ENCODE measurements at places on chromosomes 5 and 9. TPM values are rescaled to one million over a fixed set of nuclear protein-coding genes. Genes with fewer than 3 reads are reported as not detected.

GRCh38 chr5:79666758-79667157, 22.9 kb upstream of the CMYA5 start:
- peak; percentile 35 for DNase-seq

Gene SLC6A18
- total RNA-seq: not detected

DNA sequence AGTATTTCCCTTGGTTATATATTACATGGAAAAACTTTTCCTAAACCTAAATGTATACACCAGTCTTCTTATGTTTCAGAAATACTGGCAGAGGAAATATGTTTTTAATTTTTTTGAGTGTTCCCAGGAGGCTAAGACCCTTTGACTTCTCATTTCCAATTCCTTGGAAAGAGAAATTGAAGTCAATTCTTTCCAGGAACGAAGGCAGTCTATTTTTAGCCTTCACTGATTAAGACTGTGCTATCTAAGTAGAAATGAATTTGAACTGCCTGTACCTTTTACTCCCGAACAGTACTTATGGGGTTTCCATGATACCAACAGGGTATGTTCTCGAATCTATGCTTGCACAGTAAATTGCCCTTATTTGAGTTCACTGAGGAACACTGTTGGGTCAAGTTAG, 340.3 kb upstream of the CD180 start:
- DNase-seq: no peak

Gene CCL27
- not detected for total RNA-seq

DNA sequence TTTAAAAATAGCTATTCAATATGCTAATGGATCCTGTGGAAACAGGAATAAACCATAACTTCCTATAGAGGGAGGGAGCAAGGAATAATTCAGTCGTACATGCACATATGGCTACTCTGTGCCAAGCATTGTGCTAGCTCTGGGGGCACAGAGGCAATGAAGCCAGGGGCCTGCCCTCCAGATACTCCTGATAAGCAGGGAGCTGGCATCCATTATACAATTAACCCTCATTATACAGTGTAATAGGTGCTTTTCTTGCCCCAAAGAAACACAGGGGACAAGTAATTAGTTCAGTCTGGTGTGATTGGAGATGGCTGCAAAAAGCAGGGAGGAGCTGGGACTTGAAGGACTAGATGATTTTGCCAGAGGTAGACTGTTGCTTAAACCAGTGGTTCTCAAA, 200.4 kb downstream of the SREK1 start:
- DNase-seq: no peak

DNA sequence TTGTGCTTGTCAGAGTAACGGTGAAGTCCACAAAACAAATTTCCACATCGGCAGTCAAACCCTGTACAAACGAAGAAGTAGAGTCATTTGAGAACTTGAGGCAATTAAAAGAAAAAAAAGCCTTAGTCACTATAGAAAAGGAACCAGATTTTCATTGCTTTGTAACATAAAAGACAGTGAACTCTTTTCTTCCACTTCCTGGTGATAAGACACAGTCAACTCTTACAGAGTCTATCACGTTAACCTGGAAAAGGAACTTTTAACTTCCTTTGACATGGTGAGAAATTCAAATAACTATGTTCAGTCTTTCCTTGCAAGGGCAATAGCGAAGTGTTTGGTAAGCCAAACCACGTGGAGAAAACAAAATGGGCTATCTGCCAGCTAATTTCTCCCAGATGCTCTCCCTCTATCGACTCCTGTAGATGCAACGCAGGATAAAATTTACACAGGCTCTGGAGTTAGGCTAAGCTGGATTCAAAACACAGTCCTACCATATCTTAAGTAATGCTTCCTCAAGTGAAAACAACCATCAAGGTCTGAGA, 8.9 kb downstream of the ZFAND5 start:
- peak; percentile 77 for DNase-seq

DNA sequence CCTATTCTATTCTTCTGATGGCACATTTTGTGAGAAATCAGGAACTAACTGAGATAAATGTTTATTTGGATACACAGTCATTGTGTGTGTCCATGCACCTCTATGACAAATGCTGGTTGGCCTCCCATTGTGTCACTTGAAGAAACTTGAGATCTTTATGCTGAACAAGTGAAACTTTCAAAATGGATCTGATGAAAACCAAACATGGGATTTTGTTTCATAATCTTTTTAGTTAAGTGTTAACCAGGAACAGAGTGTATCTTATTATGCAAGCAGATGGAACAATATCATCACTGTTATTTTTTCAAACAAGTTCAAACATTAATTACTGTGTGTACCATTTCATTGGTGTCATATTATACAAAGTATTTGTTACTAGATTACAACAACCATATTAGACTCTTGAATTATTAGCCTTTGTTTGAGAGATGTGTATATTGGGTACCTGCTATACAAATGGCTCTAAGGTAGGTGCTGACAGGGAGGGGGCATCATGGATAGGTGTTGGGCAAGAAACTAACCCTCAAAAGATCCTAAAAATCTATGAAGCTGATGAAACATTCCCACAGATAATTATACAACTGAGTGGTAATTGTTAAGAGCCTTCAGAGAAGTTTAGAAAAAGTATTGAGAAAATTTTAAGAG, 159.8 kb downstream of the PALM2AKAP2 start:
- no peak for DNase-seq

Gene SOX30
- total RNA-seq: not detected

Gene IFNK
- total RNA-seq: not detected

- no peak for DNase-seq
These were observed 81.2 kb downstream of the ZNF618 start for GRCh38 chr9:113957351-113957750.

- DNase-seq: no peak
These were observed 12.9 kb downstream of the OTULINL start for GRCh38 chr5:14594378-14595074.

- DNase-seq: no peak
These were observed 191.0 kb downstream of the GABBR2 start for GRCh38 chr9:98517761-98518160.

- DNase-seq: no peak
These were observed 7.0 kb downstream of the GFI1B start for GRCh38 chr9:132985489-132985888.

Gene PHF24
- total RNA-seq: not detected

GRCh38 chr9:131943351-131943841, 136.3 kb downstream of the MED27 start:
- DNase-seq: peak; percentile 87

- no peak for DNase-seq
These were observed 23.4 kb downstream of the UBE2R2 start for GRCh38 chr9:33840381-33840780.

GRCh38 chr5:39486361-39486760, 61.6 kb upstream of the DAB2 start:
- no peak for DNase-seq

Gene FGF18
- 1.5 TPM for total RNA-seq

- DNase-seq: no peak
These were observed 186.7 kb upstream of the FREM1 start for GRCh38 chr9:15096972-15097371.

DNA sequence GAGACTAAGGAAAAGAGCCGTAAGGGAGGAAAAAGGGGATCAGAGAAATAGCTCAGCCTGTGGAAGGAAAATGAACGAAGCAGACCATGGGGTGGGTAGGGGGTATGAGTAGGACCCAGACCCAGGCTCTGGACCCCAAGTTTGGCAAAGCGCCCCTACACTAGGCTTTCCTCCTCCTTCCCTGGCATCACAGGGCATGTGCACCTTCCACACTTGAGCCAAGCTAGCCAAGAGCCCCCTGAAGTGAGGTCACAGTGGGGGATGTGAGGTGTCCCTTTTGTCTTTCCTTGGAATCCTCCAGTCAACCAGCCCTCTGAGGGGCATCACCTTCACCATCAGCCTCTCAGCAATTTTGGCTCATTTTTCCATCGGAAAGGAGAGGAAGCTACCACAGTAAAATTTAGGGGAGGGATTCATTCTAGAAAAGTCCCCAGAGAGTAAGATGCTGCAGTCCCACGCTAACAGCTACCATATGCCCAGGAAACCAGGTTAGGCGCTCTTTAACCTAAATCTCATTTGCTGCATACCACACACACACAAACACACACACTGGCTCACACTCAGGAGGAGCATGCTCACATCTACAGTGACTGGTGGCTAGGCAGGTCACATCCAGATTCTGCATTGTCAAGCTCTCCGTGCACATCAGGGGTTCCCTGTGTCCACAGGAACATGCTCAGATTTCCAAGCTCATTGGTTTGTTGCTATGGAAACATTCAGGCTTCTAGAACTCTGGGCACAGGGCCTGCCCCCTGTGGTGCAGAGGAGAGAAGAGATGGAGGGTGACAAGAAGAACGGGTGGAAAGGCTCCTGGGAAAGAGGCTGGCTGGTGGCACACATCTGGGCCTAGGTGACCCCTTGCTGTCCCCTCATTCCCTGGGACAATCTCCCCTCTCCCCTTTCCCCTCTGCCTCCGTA, 9.9 kb downstream of the REEP2 start:
- DNase-seq: peak; percentile 96

GRCh38 chr5:91443761-91444467, 60.8 kb upstream of the ARRDC3 start:
- no peak for DNase-seq

Gene ZFP37
- total RNA-seq: 5.4 TPM

GRCh38 chr5:142686968-142687367, 1.1 kb upstream of the FGF1 start:
- no peak for DNase-seq

- no peak for DNase-seq
These were observed 114.8 kb upstream of the COL5A1 start for GRCh38 chr9:134526584-134527477.

- DNase-seq: no peak
These were observed 17.7 kb upstream of the FAM174A start for GRCh38 chr5:100517301-100517974.

Gene TMEM174
- not detected for total RNA-seq

- no peak for DNase-seq
These were observed 84.3 kb downstream of the GALNT10 start for GRCh38 chr5:154274828-154275185.

DNA sequence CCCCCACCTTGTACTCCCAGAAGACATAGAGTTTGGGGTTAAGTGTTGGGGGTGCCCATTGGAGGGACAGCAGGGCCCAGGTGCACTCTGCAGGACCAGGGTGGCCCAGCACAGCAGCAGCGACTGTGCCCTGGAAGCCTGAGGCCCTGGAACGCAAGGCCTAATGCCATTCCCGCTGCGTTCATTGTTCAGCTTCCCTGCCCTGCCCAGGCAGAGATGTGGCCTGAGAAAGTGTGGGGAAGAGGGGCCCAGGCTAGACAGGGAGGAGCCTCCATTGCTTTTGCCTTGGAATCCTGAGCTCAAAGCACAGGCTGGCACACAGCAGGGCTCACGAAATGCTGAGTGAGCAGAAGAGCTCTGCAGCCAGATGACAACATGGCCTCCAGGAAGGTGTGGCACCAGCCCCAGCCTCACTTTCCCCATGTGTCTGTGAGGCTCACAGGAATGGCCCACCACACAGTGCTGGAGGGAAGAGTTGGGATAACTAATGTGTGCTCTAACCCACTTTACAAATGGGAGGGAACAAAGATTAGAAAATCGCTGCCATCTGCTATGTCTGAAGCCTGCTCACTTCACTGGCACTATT, 19.4 kb downstream of the S1PR3 start:
- DNase-seq: no peak

GRCh38 chr5:140367256-140368013, 7.4 kb downstream of the SLC4A9 start:
- no peak for DNase-seq

- DNase-seq: no peak
These were observed 223.5 kb downstream of the ROR2 start for GRCh38 chr9:91726406-91727100.

Gene CTXN3
- not detected for total RNA-seq

GRCh38 chr9:109733690-109734089, 46.3 kb upstream of the PALM2AKAP2 start:
- no peak for DNase-seq

Gene ANKRD18B
- total RNA-seq: 3.2 TPM

Gene GRIA1
- total RNA-seq: not detected

- peak; percentile 8 for DNase-seq
These were observed 145.4 kb upstream of the RAD23B start for GRCh38 chr9:107137495-107138202.

Gene GABRA6
- total RNA-seq: not detected

- DNase-seq: no peak
These were observed 326.3 kb downstream of the OSTF1 start for GRCh38 chr9:75414371-75415160.

Gene PCDHGB2
- 0.18 TPM for total RNA-seq

DNA sequence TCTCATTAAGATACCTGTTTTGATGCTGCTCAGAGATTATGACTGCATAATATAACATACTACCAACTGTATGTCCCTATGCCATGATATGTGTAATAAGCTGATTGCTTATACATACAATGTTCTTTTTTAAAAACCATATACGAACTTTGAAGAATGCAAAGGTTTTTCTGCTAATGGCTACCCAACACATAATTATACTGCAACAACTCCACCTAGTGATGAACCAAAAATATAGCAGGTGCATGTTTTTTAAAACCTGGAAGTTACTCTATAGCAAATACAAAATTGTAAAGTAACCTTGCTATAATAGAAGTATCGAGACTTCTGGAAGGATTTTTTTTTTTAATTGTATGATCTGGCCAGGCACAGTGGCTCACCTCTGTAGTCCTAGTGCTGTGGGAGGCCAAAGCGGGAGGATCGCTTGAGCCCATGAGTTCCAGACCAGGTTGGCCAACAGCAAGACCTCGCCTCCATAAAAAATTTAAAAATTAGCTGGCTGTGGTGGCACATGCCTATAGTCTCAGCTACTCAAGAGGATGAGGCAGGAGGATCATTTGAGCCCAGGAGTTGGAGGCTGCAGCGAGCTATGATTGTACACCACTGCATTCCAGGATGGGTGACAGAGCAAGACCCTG, 49.1 kb downstream of the HOMER1 start:
- peak; percentile 48 for DNase-seq

DNA sequence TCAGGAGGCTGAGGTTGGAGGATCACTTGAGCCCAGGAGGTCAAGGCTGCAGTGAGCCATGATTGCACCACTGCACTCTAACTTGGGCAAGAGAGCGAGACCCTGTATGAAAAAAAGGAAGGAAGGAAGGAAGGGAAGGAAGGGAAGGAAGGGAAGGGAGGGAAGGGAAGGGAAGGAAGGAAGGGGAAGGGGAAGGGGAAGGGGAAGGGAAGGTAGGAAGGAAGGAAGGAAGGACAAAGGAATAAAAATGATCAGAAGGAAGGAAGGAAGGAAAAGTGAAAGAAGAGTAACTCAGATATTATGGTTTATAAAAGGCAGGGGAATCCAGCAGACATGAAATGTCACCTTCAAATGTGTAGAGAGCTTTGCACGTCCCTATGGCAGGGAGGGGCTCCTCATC, 64.4 kb downstream of the USP20 start:
- no peak for DNase-seq

GRCh38 chr5:43008363-43009153, 31.6 kb downstream of the ANXA2R start:
- DNase-seq: peak; percentile 59

DNA sequence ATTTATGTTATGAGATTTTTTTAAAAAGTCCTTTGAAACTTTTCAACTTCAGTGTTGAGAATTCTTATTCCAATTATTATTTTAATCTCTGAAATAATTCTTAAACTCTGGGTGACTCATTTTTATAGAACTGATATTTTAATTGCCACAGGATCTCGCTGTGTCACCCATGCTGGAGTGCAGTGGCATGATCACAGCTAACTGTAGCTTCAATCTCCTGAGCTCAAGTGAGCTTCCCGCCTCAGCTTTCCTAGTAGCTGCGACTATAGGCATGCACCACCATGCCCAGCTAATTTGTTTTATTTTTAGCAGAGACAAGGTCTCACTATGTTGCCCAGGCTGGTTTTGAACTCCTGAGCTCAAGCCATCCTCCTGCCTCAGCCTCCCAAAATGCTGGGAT, 41.0 kb downstream of the DIMT1 start:
- DNase-seq: no peak
